Activated CD8-positive, alpha-beta T cell treated with anti-CD3 and anti-CD28 coated beads, Interleukin-2, amount 10 ng/mL, durations not matched to agents 7 days and 5 days (primary cell): ENCODE measurements at places on chromosomes 12 and 14.

GRCh38 chr12:107513636-107514400 lies 171.8 kb upstream of the PWP1 start:
- DNase-seq: no peak

DNA sequence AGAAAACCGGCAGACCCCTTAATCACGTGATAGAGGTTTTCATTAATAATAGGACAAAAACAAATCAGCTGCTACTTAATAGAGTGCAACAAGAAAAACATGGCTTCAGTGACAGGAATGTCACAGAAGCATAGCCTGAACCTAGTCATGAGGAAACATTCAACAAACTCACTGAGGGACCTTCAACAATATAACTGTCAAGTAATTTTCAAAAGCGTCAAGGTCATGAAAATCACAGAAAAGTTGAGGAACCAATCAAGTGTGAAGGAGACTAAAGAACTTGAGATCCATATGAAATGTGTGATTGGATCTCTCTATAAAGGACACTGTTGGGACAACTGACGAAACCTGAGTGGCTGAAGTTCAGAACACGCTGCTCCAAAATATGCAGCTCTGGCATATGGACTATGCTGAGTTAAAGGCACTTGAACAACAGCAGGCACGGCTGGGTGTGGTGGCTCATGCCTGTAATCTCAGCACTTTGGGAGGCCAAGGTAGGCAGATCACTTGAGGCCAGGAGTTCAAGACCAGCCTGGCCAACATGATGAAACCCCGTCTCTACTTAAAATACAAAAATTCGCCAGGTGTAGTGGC lies 16.3 kb downstream of the NDUFA12 start:
- no peak for DNase-seq

GRCh38 chr12:53313996-53314395 lies 7.4 kb downstream of the AAAS start:
- DNase-seq: no peak

GRCh38 chr14:104297313-104297704 lies 158.9 kb downstream of the KIF26A start:
- no peak for DNase-seq
